ENCODE measurements at places on chromosomes 5 and 9.

DNA sequence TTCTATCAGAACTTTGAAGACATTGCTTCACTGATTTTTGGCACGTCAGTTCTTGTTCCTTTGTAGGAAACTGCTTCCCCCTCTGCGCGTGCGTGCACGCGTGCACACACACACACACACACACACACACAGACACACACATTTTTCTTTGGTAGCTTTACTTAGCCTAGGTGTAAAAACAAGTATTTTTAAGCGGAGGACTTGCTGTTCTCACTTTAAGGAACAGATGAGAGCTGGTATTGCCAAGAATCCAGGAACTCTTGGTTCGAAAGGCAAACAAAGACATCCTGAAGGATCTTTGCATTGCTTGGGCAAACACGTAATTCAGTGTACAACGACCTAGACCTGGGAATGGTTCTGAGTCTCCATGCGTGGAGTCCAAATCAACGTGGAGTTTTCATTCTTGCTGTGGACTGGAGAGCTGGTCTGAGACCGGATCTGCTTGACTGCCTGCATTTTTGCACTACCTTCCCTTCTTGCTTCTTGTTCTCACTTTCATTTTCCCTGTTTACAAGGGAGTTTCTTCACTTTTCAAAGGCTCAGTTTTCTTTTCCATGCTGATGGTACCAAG, 8.2 kb downstream of the TMEM268 start:
- no peak for DNase-seq

- no peak for DNase-seq
Measured at GRCh38 chr5:38932854-38933408, 87.1 kb downstream of the OSMR start.

- no peak for DNase-seq
Measured at GRCh38 chr5:96288845-96289185, 144.2 kb downstream of the PCSK1 start.

DNA sequence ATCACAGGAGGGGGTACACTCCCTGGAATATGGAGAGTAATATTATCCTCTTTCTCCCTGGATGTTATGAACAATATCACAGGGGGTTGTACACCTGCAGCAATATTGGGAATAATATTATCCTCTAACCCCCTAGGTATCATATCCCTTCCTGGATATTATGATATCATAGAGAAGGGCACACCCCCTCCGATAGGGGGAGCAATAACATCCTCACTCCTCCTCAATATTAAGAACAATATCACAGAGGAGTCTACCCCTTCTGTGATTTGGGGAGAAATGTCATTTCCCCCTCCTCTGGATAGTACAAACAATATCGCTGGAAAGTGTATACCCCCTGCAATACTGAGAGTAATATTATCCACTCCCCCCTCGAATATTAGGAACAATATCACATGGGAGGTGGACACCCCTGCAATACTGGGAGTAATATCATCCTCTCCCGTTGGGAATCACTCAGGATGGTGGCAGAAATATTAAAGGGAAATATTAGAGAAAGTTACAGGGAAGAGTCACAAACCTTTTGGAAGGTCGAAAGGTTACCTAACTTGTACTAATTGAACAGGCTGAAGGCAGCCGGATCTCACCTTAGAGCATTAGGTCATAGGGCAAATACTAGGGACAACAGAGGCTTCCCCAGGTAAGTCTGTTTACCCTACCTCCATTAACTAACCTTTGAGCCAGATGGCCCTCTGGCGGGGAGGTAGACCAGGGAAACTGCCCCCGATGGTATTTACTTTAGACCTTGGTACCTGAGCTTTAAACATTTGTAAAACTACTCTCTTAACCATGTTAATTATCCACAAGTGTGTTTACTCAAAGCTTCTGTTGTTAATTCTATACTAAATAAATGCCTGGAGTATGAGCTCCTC, 57.5 kb upstream of the FREM1 start:
- no peak for DNase-seq

- no peak for DNase-seq
Measured at GRCh38 chr9:34276772-34277171, 52.3 kb downstream of the KIF24 start.

GRCh38 chr5:103385722-103386121, 127.2 kb downstream of the MACIR start:
- no peak for DNase-seq

DNA sequence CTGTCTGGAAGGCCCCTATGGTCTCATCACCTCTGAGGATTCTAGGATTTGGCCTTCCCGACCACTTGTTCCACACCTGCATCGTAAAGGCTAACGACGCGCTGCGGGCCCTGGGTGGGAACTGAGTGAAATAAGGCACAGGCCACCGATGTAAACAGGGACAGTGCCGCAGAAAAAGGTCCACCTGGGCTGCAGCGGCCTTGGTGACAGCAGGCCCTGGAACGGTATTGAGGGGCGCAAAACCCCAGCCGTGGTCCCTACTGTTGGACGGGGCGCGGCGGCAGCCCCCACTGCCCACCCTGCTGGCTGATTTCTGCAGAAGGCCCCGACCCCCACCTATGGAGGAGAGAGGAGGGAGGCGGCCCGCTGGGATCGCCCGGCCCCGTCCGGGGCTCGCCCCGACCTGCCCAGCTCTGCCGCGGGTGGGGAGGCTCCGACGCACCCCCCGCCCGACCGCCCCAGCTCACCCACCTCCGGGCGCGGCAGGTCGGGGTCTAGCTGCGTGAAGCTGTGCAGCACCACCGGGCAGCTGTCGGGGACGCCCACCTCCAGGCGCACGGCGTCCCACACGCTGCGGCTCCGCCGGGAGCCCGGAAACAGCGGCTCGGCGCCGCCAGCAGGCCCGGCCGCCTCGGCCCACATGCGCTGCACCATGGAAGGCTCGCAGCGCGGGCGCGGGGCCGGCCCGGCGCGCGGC, 391 bp downstream of the RALGDS start:
- DNase-seq, result no peak

GRCh38 chr9:15572200-15572770, 19.4 kb downstream of the CCDC171 start:
- DNase-seq, result no peak

GRCh38 chr9:95336281-95336680, 18.8 kb upstream of the FANCC start:
- no peak for DNase-seq

- no peak for DNase-seq
Measured at GRCh38 chr9:110076894-110077725, 130.8 kb downstream of the C9orf152 start.

DNA sequence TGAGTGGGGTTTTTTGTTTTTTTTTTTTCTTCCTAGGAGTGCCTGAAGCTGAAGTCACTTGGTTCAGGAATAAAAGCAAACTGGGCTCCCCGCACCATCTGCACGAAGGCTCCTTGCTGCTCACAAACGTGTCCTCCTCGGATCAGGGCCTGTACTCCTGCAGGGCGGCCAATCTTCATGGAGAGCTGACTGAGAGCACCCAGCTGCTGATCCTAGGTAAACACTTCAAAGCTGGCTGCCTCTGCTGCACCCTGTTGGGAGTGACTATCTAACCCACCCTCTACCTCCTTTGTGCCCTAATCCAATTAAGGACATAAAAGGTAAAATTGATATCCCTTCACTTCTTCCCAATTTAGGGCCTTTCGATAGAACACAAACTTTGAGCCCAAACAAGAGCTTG, 206.8 kb downstream of the SAXO1 start:
- no peak for DNase-seq

- no peak for DNase-seq
Measured at GRCh38 chr5:116571568-116572349, 2.9 kb downstream of the SEMA6A start.

GRCh38 chr9:81498576-81498975, 190.8 kb downstream of the TLE1 start:
- DNase-seq, result no peak

DNA sequence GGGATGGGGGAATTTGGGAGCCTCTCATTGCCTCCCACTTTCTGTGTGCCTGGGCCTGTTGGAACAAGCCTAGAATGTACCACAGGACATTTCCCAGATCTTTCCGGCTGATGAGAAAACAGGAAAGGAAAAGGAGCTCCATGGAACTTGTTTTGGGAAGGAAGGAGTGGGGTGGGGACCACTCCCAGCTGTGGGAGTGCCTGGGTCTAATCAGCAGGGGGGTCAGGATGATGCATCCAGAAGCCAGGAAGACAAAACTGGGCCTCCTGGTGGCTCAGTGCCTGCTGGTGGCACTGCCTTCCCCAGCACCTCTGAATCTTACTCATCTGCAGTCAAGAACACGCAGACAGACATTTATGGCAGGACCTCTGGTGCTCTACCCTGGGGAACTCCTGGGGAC, 2.8 kb downstream of the SMIM33 start:
- DNase-seq, result no peak

GRCh38 chr9:121640076-121640475, 11.4 kb upstream of the DAB2IP start:
- DNase-seq, result no peak

DNA sequence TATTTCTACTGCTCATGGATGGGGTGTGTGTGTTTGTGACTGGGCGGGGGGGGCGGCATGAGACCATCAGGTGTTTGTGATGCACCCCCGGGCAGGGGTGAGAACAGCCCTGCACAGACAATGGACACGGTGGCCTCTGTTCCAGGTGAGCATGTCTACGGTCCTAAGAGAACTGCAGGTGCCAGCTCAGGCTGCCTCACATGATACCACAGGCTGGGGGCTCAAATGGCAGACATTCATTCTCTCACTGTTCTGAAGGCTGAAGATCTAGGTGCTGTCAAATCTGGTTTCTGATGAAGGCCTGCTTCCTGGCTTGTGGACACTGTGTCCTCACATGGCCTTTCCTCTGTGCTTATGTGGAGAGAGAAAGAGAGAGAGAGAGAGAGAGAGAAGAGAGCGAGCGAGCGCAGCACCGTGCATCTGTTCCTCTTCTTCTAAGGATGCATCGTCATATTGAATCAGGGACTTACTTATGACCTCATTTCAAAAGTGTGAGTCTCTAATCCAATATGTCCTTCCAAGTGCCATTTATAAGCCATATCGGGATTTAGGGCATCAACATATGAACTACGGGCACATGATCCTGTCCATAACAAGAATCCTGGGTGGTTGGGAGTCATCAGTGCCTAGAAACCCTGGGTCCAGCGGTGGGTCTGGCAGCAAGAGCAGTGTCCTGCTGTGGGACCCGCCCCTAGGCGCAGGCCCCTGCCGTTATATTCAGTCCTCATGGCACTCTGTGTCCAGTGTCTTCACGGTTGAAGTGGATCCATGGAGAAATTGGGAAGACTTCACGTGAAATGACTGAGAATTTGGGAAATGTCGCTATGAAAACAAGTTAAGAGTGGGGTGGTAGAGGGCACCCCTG, 42.5 kb downstream of the NXNL2 start:
- no peak for DNase-seq

- no peak for DNase-seq
Measured at GRCh38 chr9:13035822-13036221, 243.7 kb downstream of the MPDZ start.

GRCh38 chr5:3091040-3091774, 339.7 kb upstream of the IRX2 start:
- DNase-seq, result no peak

DNA sequence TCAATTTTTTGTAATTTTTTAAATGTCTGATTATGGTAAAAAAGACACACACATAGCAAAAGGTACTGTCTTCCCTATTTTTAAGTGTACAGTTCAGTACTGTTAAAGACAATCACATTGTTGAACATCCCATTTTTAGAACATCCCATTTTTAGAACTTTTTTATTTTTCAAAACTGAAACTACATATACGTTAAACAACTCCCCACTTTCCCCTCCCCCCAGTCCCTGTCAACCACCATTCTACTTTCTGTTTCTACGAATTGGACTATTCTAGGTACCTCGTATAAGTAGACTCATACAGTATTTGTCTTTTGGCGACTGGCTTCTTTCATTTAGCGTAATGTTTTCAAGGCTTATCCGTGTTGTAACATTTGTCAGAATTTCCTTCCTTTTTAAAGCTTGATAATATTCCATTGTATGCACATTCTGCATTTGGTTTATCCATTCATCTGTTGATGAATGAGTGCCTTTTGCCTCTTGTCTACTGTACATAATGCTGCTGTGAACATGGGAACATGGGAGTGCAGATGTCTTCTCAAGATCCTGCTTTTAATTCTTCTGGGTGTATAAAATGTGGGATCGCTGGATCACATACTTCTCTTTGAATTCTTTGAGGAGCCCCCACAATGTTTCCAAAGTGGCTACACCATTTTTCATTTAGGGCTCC, 154.0 kb downstream of the PIK3R1 start:
- peak; percentile 18 for DNase-seq

DNA sequence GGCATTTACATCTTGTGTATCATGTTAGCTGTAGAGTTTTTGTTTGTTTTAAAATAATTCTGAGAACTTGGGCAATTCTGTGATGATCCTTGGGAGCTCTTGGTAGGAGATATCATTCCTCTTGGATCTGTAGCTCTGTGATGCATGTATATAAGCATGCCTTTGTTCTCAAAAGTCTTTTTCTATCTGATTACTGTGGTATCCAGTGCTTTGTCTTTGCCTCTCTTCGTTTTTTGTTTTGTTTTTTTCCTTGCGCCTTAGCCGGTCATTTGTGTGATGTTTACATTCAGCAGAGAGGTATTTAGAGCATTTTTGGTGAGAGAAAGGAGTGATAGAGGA, 110.0 kb downstream of the PAM start:
- DNase-seq, result no peak

DNA sequence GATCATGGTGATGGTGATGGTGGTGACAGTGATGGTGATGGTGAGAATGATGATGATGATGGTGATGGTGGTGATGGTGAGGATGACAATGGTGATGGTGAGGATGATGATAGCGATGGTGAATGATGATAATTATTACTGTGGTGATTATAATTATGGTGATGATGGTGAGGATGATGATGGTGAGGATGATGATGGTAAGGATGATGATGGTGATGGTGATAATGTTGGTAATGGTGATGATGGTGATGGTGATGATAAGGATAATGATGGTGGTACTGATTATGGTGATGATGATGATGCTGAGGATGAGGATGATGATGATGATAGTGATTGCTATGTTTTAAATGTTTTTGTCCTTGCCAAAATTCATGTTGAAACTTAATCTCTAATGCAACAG, 37.3 kb upstream of the HRH2 start:
- DNase-seq, result no peak

DNA sequence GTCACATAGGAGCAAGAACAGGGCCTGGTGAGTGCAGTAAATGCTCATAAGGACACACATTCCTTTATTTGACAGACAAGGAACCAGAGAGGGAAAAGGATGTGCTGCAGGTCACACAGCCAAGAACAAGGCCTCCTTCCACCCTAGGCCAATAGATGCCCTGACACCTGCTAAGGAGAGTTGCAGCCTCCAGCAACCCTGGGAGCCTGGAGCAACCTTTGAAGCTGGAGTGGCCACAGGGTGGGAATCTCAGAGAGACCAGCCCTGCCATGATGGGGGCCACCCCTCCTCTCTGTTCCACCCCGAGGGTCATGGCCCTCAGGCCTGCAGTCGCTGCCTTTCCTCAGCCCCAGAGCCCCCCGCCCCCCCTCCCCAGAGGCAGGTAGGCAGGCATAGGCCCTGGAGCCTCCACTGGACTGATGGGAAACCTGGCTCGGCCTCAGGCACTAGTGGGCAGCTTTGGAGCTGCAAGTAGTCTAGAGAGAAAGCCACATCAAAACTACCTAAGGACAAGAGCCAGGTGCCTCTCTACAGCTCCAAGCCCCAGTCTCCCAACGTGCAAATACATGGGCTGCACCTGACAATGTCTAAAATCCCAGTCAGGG, 116.1 kb upstream of the SPOCK1 start:
- DNase-seq, result no peak

- no peak for DNase-seq
Measured at GRCh38 chr9:123347289-123348060, 8.5 kb upstream of the CRB2 start.

Data from effector memory CD4-positive, alpha-beta T cell (primary cell).